ENCODE measurements at places on chromosomes 5 and 9.

DNA sequence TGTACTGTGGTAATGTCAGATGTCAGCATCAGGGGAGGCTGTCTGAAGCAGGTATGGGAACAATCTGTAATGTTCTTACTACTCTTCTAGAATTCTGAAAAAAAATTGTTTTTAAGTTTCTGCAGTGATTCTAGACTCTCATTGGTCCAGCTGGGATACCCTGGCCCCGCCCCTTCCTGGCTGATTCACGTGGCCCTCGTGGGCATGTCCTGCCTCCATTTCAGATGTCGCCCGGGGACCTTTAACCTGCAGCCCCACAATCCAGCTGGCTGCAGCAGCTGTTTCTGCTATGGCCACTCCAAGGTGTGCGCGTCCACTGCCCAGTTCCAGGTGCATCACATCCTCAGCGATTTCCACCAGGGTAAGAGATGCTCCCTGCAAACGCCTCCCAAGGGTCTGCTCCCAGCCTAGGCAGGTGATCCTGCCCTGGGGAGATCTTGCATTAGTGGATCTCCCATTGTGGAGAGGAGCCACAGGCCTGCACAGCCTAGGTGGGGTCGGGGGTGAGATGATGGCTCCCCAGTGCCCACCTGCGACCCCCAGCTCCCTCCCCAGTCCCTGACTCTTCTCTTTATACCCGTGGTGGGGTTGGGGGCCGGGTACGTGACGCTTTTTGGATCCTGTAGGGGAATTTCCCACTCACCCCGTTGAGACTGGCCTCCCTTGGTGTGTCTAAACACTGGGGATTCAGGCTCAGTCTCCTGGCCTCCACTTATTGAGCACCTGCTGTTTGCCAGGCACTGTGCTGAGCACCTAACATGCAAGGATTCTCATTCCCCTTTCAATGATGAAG lies 36.5 kb downstream of the LAMC3 start:
- H3K4me1 ChIP-seq = no peaks in the 10 kb centered on the region
- DNase-seq = no peak
- H3K27me3 ChIP-seq = no peaks in the 10 kb centered on the region
- no peak overlapping the region for H3K27ac ChIP-seq
- no peak overlapping the region for H3K4me3 ChIP-seq

- no peaks in the 10 kb centered on the region for H3K27me3 ChIP-seq
- no peak overlapping the region for H3K27ac ChIP-seq
- no peak overlapping the region for H3K4me3 ChIP-seq
- H3K4me1 ChIP-seq = peaks cover 17% of the 10 kb centered on the region
- DNase-seq = no peak
Observed at GRCh38 chr9:112006361-112007020, 109.9 kb downstream of the UGCG start.

GRCh38 chr9:113631137-113631765 lies 167.7 kb downstream of the RGS3 start:
- no peaks in the 10 kb centered on the region for H3K36me3 ChIP-seq
- DNase-seq = no peak
- no peak overlapping the region for H3K4me3 ChIP-seq
- no peaks in the 10 kb centered on the region for H3K27me3 ChIP-seq
- no peaks in the 10 kb centered on the region for H3K4me1 ChIP-seq

DNA sequence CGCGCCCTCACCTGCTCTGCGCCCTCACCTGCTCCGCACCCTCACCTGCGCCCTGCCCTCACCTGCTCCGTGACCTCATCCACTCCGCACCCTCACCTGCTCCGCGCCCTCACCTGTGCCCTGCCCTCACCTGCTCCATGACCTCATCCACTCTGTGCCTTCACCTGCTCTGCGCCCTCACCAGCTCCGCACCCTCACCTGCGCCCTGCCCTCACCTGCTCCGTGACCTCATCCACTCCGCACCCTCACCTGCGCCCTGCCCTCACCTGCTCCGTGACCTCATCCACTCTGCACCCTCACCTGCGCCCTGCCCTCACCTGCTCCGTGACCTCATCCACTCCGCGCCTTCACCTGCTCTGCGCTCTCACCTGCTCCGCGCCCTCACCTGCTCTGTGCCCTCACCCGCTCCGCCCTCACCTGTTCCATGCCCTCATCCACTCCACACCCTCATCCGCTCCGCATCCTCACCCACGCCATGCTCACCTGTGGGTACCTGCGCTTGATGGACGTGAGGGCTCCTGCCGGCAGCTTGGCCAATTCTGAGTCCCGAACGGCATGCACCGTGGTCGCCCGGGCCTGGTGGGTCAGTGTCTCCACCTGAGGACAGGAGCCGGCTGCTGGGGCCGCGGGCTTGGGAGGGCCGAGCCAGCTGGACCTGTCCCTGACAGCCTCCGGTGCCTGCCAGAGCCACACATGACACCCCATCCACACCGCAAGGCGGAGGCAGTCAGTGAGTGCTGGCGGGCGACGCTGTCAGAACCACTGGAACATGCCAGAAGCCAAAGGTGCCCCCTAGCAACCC lies 35.6 kb upstream of the NSMF start:
- H3K27me3 ChIP-seq = no peaks in the 10 kb centered on the region
- no peaks in the 10 kb centered on the region for H3K36me3 ChIP-seq
- H3K27ac ChIP-seq = no peak overlapping the region
- DNase-seq = no peak
- no peak overlapping the region for H3K4me3 ChIP-seq
- H3K4me1 ChIP-seq = no peaks in the 10 kb centered on the region

GRCh38 chr5:81233080-81233634 lies at the start of gene CKMT2:
Gene CKMT2, plus strand, starts transcription at chr5:81233322. Its CDS starts 17,811 bp downstream, at chr5:81251133.
- no peak within 1 kb of the TSS for H3K4me3 ChIP-seq
- H3K4me1 ChIP-seq = peaks cover 12% of the 10 kb centered on the region
- H3K27ac ChIP-seq = no peak within 1 kb of the TSS
- no peak for DNase-seq

DNA sequence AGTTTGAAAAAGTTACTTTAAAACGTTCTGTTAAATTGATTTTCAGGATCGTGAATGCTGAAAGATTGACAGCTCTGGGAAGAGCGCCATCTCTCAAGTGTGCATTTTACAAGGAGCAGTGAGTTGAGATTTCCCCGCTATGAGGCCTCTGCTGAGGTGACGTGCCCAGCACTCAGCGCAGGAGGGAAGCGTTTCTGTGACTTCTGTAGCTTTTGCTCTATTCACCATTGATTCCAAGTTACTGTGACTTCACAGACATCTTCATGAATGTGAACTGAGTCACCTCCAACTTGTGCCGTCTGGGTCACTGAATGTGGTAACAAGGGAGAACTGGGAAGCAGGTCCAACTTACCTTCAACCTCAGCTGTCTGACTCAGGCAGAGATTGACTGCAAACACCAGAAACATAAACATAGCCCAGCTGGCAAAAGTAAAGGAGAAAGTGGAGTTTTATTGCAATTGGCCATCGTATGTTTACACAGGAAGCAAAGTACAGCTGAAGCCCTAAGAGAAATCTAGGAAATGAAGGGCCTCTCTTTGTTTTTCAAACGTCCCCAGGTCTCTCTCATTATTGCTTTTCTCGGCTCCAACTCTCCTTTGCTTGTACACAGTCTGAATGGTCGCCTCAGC lies 428.8 kb upstream of the CLINT1 start:
- no peaks in the 10 kb centered on the region for H3K4me1 ChIP-seq
- H3K36me3 ChIP-seq = no peaks in the 10 kb centered on the region
- H3K27me3 ChIP-seq = no peaks in the 10 kb centered on the region
- DNase-seq = no peak

- no peak overlapping the region for H3K27ac ChIP-seq
- H3K36me3 ChIP-seq = no peaks in the 10 kb centered on the region
- no peaks in the 10 kb centered on the region for H3K27me3 ChIP-seq
- no peak overlapping the region for H3K4me3 ChIP-seq
- DNase-seq = no peak
- no peaks in the 10 kb centered on the region for H3K4me1 ChIP-seq
Observed at GRCh38 chr5:135122797-135123196, 88.8 kb upstream of the PITX1 start.

DNA sequence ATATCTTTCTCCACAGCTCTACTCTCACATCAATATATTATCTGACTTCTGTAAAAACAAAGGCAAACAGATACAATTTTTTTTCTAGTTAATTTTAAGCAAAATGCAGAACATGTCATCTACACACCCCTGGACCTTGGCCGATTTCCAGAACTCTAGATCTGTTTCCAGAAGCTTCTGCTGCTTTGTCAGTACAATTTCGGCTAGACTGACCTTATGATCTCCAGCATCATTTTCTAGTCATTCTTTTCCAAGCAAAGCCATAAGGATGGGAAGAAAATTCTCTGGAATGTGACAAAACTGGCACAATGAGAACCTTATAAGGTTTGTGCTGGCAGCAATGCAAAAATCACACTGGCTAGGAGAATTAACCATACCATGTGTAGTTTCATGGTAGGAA lies 132.8 kb upstream of the MPDZ start:
- H3K4me1 ChIP-seq = no peaks in the 10 kb centered on the region
- H3K4me3 ChIP-seq = no peak overlapping the region
- H3K27ac ChIP-seq = no peak overlapping the region
- H3K27me3 ChIP-seq = no peaks in the 10 kb centered on the region
- H3K36me3 ChIP-seq = no peaks in the 10 kb centered on the region

- DNase-seq = no peak
- H3K4me3 ChIP-seq = no peak overlapping the region
- no peaks in the 10 kb centered on the region for H3K36me3 ChIP-seq
- no peaks in the 10 kb centered on the region for H3K27me3 ChIP-seq
- no peak overlapping the region for H3K27ac ChIP-seq
Observed at GRCh38 chr9:74974558-74974957, 21.8 kb upstream of the C9orf40 start.

- H3K27ac ChIP-seq = no peak overlapping the region
- no peaks in the 10 kb centered on the region for H3K4me1 ChIP-seq
- no peak overlapping the region for H3K4me3 ChIP-seq
- H3K36me3 ChIP-seq = no peaks in the 10 kb centered on the region
- H3K27me3 ChIP-seq = no peaks in the 10 kb centered on the region
- no peak for DNase-seq
Observed at GRCh38 chr5:170752257-170753215, 31.0 kb upstream of the GABRP start.

DNA sequence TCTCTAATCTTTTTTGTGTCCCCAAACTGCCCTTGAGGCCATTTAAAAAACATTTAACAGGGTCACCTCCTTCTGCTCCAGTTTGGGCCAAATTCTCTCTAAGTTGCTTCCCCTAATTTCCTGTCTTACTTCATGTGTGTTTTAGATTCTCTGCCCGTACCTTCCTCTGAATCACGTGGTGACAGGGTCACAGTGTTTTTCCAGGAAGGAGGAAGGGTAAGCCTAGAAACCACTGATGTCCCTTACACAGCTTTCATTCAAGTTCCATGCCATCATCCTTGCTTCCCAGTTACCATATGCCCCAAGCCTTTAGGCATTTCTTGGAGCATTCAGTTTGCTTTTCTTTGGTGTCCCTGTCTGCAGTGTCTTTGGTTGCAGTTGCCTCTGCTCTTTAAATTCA lies 42.4 kb upstream of the MACIR start:
- H3K4me3 ChIP-seq = no peak overlapping the region
- DNase-seq = no peak
- no peaks in the 10 kb centered on the region for H3K27me3 ChIP-seq
- no peak overlapping the region for H3K27ac ChIP-seq

DNA sequence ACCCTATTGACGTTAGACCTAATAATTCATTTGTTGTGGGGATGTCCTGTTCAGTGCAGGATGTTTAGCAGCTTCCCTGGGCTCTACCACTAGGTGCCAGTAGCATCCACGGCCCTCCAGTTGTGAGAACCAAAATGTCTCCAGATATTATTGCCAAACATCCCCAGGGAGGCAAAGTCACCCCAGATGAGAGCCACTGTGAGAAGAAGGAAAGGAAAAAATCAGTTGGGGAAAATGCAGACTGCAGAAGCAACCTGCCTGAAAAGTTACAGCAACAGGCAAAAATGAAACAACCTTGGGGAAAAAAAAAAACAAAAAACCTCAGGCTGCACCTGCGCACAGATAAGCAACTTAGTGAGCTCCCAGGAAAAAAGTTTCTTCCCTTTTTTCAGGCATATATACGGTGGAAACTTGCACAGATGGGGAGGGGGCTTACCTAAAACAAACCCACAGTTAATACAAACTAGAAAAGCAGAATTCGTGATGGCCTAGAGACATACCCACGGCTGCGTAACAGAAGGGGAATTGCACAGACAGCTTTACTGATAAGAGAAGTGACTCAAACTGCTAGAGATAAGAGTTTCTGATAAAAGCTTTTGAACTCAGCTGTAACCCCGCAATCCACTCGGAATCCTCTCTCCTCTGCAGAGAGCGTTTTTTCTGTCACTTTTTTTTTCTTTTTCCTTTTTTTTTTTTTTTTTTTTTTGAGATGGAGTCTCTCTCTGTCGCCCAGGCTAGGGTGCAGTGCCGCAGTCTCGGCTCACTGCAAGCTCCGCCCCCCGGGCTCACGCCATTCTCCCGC lies 29.8 kb upstream of the FBP1 start:
- H3K27ac ChIP-seq = peak overlapping the region; percentile 40
- peak; percentile 8 for DNase-seq
- no peaks in the 10 kb centered on the region for H3K36me3 ChIP-seq
- H3K27me3 ChIP-seq = no peaks in the 10 kb centered on the region
- H3K4me1 ChIP-seq = no peaks in the 10 kb centered on the region

DNA sequence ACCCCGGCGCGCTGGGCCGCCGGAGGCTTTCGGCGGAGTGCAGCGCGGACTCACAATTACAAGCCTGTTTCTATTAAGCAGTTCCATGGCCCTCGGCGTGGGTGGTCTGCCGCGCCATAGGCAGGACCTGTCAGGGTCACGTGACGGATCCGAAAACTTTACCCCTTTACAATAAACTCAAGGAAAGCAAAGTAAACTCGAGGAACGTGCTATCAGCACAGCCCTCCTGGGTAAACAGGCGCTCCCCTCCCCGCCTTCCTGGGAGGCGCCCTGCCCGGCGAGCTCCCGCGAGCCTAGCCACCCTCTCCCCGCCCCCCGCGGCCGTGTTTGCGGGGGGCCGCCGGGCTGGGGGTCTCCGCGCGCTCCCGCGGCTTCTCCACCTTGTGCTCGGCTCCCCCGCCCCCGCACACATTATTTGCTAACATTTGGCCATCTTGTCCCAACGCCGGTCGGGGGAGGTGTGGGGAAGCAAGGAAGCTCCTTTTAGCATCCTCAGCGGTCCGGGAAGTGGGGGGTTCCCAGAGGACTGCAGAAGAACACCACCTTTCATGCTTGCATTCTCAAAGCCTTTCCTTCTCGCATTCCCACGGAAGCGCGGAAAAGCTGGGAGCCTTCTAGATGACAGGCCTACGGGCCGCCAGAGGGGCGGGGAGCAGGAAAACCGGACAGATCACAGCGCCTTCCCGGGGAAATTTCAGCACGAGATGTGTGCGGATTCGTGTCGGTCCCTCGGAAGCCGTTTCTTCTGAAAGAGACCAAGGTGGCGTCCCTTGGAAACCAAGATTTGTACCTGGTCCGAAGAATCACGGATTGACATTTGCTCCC lies at the start of gene PTCH1:
Gene PTCH1 (minus strand): TSS at position 238 of the 825 bp plus-strand sequence.
- H3K36me3 ChIP-seq = no peaks in the 10 kb centered on the region
- peaks cover 7% of the 10 kb centered on the region for H3K4me1 ChIP-seq
- H3K27ac ChIP-seq = no peak within 1 kb of the TSS
- no peak for DNase-seq

All from effector memory CD4-positive, alpha-beta T cell (primary cell).